ENCODE measurements at places on chromosomes 4 and X.

DNA sequence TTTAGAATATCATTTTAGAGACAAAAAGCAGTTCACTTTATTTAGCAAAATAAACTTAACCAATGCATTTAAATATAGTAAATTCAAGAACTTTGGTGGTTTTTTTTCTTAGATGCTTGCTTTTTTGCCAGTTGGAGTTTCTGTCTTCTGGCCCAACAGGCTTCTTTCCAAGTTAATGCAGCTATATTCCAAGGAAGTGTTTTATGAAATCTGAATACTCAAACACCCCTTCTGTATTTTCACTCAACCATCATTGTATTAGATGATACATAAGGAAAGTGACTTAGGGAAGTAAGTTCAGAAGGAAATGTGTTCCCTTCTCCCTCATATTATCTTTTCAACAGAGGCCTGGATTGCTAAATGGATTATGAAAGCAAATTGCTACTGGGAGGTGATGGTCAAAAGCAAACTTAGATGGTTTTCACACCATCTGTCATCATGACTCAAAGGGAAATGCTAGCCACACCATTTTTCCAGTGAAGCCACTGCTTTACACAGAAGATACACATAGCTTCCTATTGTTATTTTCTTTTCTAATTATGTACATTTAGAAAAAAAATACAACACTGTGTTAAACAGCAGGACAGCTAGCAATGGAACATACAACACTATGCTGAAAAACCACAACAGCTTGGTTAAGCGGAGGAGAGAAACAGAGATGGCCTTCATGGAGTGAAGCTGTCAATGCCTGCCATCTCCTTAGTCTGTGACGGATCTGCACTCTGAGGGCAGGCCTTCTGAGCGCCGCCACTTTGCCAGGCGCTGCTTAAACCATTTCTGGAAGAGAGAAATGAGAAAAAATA is 32.9 kb downstream of the HOPX start:
- no peak for DNase-seq

DNA sequence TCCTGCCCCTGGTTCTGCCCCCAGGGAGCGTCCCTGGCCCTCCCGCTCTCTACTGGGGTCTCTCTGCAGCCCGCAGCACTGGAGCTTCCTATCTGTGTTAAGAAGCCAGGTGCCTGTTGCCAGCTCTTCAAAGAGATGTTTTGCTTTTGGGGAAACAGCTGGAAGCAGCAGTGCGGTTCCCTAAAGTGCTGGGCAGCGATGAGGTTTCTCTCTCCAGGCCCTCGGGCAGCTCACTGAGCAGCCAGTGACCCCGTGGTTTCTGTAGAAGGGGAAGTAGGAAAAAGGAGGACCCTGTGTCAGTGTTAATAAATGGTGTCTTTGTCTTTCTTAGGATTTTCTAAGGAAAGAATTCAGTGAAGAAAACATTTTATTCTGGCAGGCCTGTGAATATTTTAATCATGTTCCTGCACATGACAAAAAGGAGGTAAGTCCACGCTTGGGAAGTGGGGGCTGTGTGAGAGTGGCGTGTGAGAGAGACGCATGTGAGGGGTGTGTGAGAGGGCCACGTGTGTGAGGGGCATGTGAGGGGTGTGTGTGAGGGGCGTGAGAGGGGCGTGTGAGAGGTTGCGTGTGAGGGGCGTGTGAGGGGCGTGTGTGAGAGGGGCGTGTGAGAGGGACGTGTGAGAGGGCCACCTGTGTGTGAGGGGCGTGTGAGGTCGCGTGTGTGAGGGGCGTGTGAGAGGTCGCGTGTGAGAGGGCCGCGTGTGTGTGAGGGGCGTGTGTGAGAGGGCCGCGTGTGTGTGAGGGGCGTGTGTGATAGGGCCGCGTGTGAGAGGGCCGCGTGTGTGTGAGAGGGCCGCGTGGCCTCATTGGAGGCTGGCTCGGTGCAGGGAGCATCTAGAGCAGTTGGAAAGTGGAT is 27.1 kb upstream of the HGFAC start:
- DNase-seq = no peak

DNA sequence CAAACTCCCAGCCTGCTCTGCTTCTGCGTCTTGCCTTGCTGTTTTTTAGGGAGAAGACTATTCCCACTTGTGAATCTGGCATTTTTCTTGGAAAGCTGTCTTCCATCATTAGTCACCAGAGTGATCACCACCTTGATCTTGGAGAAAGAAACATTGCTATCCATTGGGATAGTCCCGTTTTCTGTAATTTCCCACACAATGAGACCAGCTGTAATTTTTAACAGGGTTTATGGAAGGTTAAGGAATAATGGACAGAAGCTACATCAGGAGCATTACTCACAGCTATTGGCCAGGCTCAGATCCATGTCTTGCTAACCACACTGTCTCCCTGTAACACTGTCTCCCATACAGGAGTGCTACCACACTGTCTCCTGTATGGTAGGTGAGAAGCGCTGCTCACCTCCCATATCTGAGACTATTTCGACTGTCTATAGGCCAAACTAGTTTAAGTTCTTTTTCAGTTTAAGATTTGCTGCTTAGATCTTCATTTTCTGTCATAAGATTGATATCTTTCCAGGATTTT is 523.0 kb downstream of the SPRY1 start:
- DNase-seq = no peak

DNA sequence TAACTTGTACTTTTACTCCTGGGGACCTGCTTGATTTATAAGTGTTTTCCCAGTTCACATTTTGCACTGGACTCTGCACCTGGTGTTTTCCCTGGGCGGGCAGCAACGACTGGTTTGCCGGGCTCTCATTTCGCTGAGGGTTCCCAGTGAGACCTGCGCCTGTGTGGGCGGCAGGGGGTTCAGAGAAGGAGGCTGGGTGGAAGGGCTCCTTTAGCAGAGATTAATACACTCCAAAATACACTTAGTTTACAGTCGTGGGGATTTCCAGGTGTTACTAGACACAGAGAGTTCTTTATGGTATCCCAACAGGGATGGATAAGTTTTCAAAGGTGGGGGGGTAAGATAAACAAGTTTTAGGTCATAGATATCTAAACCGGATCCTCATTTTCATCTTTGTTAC is 53.0 kb upstream of the SHISA3 start:
- no peak for DNase-seq

DNA sequence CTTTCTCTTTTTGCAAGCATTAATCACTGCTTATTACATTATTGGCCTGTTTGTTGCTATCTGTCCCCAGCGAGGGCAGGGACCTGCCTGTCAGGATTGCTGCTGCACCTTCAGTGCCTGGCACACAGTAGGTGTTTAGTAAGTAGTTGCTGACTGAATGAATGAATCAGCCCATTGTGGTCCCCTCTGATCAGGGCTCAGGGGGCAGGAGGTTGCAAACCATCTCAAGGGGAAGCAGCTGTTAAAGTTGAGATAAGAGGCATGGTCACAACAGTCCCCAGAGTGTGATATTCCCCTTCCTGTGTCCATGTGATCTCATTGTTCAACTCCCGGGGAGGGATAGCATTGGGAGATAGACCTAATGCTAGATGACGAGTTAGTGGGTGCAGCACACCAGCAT is 85.4 kb downstream of the WFS1 start:
- DNase-seq = no peak

DNA sequence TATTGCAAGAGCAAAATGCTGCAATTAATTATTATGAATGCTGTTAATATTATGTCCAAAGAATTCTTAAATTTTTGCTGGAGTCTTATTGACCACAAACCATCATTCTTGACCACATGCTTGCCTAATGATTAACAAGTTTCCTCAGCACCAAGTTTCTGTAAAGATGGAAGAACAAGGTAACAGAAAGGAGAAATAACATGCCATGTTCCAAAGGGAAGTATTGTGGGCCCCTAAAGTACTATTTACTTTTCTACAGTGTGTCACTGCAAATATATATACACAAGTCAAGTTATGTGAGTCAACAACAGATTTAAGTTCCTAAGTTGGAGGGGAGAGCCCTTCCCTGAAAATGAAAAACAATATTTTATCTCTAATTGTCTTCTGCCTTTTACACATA is 20.6 kb downstream of the FAM47E start:
- no peak for DNase-seq

DNA sequence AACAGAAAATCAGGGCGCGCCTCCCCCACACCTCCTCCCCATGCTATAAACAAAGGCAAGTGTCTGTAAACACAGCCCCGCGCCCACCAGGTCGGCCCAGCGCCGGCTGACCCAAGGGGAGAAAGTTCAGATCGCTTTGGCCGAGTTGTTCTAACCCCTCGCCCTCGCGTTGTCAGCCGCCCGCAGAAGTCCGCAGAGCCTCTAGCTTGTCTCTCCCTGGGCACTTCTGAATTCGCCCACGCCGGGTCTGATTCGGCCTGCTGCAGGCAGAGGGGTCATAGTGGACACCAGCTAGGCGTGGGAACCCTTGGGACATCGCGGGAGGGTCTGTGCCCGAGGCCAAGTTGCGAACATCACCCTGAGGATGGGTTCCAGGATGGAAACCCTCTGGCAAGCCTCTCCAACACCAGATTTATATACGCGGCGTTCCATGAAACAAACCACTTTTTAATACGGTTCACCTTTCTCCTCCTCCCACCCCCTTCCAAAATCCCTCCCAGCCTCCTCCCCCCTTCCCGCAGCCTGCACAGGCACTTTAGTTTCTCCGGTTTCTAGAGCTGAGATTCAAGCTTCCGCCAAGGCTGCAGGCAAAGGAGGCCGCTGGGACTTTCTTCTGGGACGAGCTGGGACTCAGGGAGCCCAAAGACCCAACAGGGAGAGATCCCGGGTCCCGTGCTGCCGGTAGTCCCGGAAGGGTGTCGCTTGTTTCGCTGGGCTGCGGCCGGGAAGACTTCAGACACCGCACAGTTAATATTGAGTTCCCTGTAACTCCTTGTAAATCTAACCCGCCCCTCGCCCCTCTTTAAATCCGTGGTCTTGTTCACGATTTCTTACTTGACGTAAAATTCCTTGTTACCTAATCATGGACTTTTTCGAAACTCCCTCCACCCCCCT is 4.7 kb downstream of the HAND2 start:
- DNase-seq = no peak

DNA sequence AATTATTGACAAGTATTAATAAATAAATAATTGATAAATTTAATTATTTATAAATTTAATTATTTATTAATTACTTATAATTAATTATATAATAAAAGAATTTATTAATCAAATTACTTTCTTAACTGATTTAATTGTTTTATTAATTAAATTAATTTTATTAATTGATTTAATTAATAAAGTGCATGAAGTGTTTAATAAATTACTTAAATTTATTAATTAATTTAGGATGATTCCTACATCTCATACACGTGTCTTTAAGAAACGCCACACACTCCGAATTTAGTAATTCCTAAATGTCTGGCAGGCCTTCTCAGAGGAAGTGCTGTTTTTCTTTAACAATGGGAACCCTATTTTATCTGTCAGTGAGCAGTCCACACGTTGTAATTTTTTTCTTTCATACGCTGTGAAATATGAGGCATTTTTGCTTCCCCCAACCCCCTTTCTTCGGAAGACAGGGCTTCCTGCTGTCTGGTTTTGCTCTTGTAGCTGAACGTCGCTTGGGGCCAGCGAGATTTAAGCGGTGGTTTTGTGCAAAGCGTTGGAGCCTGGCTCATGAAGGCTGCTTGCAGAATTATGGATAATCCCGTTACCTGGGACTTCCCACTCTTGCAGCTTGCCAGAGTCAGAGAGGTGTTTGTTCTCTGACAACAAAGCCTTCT is 46.8 kb downstream of the CRLF2 start:
- no peak for DNase-seq

GRCh38 chrX:36436361-36436760 is 516.8 kb downstream of the CFAP47 start:
- no peak for DNase-seq

GRCh38 chrX:149829751-149830191 is 48.0 kb downstream of the MAGEA9 start:
- DNase-seq = no peak

Data from NCI-H1092 (cell line).